ENCODE measurements at places on chromosomes 3 and 15. TPM values are rescaled to one million over a fixed set of nuclear protein-coding genes. Genes with fewer than 3 reads are reported as not detected.

Gene NOX5
- total RNA-seq, result 0.26 TPM

Gene CHRM5
- not detected for total RNA-seq

Gene NPAP1
- total RNA-seq, result not detected

Gene PLOD2
- total RNA-seq, result 158 TPM

Gene IL17RB
- 15.9 TPM for total RNA-seq

Gene SLC15A2
- total RNA-seq, result 0.41 TPM

Gene ZNF620
- total RNA-seq, result 1.3 TPM

Gene DISP2
- 10.0 TPM for total RNA-seq

Gene CCDC54
- total RNA-seq, result not detected

Gene B3GALNT1
- 31.1 TPM for total RNA-seq

Gene SHC4
- 0.10 TPM for total RNA-seq

Gene VWA5B2
- total RNA-seq, result 0.28 TPM

Gene RBP2
- total RNA-seq, result not detected

Gene TMCO5A
- total RNA-seq, result not detected

Gene KIF15
- 12.2 TPM for total RNA-seq

Gene ITIH3
- 0.67 TPM for total RNA-seq

Gene IGDCC3
- 0.18 TPM for total RNA-seq

Gene CX3CR1
- not detected for total RNA-seq

Gene ANKUB1
- total RNA-seq, result not detected

Gene CCR9
- not detected for total RNA-seq

Gene NKTR
- 39.0 TPM for total RNA-seq

Gene FILIP1L
- 3.2 TPM for total RNA-seq

Gene SLC27A2
- 0.18 TPM for total RNA-seq

Gene PLCH1
- 0.03 TPM for total RNA-seq

Gene GOLGA6B
- not detected for total RNA-seq

Gene ALDH1A2
- total RNA-seq, result 0.98 TPM

Gene HRG
- total RNA-seq, result not detected

Gene EFCC1
- 0.15 TPM for total RNA-seq

Gene DZIP3
- total RNA-seq, result 30.9 TPM
